Stimulated activated CD4-positive, alpha-beta T cell treated with anti-CD3 and anti-CD28 coated beads, Interleukin-12 subunit alpha, Interleukin-12 subunit beta, amount 100 ng/mL, for 48 hours (primary cell): ENCODE measurements at places on chromosomes 1 and 21.

DNA sequence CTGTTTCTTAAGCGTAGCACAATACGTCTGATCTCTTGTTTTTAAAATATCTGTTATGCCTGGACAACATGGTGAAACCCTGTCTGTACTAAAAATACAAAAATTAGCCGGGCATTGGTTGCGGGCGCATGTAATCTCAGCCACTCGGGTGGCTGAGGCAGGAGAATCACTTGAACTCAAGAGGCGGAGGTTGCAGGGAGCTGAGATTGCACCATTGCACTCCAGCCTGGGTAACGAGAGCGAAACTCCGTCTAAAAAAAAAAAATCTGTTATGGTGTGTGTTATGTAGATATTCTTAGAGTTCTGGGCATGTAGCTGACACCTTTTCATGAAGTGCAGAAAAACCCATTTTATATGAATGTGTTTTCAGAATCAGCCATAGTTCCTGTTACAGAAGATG, 38.2 kb downstream of the RABGAP1L start:
- DNase-seq, result no peak

- no peak for DNase-seq
These were observed 7.1 kb upstream of the ATP13A2 start for GRCh38 chr1:17018849-17019248.

DNA sequence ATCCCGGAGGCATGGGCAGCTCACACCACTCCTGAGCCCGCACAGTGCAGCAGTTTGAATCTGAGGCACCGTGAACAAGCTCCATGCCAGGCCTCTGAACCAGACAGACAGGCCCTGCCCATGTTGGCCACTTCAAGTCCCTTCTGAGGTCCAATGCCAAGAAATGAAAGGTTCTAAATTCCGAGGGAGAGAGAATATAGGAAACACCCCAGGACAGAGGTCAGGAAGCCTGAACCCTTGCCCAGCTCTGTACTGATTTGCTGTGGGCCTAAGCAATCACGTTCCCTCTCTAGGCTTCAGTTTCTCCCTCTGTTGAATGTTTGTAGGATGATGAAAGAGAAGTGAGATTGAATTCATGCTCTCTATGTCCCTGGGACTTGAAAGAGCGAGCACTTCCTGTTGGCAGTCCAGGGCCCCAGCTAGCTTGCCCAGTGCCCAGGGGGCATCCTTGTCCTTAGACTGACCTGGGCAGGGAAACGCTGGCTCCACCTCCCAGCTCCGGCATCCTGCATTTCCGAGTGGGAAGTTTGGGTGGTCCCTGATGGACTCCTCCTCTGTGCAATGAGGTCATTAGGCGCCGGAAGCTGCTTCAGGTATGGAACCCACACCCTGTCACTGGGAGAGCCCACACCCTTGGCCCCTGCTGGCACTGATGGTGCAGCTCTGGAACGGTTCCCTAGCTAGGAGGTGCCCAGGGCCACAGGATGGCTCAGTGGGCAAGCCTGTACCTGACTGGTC, 242.4 kb upstream of the TMEM51 start:
- DNase-seq, result no peak

- no peak for DNase-seq
These were observed 11.9 kb upstream of the TMEM61 start for GRCh38 chr1:54968551-54968950.

DNA sequence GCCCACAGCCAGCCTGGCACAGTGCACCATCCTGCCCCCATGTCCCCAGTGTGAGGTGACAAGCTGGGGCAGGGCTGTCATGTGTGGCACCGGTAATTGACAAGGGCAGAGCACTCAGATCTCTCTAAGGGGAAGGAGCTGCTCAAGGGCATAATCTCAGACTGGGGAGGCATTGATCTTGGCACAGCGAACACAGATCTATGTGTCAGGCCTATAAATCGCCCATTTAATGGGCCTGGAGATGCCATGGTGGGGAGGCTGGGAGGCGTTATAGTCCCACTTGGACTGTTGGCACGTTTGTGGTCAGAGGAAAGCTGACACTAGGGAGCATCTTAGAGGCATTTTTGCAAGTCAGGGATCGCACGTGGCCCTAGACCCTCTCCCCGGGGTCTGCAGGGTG, 594.1 kb downstream of the PTPRU start:
- no peak for DNase-seq

DNA sequence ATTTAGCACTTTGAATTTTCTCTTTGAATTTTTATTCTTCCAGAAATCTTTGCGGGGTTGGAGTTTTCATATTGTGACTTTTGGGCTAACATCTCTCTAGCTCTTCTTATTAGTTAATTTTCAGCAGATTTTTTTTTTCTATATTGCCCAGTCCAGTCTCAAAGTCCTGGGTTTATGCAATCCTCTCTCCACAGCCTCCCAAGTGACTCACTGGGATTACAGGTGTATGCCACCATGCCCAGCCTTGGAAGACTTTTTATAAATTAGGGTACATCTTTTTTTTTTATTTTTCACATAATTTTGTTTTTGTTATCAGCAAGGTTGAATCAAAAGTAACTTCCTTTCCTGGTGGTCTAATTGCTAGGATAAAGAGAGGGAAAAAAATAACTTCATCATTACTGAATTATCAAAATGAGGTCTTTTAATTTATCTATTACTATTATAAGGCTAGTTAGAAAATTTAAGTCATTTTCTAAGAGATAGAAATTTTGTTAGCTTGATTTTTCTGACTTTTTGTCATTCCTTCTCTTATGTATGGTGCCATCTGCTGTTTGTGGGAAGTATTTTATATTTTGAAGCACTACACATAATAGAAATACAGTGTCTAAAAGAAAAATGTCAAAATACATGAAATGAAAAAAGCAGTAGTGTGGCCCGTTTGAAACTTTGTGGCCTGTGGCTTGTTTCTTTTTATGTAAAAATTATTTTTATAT, 273.4 kb upstream of the CACYBP start:
- DNase-seq, result no peak

- no peak for DNase-seq
These were observed 1.6 kb downstream of the TCEA3 start for GRCh38 chr1:23422941-23423340.

DNA sequence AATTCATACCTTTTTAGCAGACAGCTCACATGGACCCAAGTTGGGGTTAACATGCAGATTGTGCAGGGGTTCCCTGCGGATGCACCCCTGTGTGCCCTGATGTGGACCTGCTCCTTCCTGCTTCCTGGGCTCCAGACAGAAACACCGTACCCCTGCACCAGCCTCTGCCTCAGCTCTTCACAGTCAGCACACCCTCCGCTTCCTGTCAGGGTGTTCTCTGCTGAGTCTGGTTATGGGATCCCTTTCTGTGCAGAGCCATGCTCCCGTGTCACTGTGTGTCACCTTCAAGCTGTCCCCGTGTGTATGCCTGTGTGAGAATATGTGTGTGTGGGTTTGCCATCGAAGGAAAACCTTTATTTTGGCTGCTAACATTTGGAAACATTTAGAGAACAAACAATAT, 48.7 kb upstream of the KCNJ15 start:
- no peak for DNase-seq

DNA sequence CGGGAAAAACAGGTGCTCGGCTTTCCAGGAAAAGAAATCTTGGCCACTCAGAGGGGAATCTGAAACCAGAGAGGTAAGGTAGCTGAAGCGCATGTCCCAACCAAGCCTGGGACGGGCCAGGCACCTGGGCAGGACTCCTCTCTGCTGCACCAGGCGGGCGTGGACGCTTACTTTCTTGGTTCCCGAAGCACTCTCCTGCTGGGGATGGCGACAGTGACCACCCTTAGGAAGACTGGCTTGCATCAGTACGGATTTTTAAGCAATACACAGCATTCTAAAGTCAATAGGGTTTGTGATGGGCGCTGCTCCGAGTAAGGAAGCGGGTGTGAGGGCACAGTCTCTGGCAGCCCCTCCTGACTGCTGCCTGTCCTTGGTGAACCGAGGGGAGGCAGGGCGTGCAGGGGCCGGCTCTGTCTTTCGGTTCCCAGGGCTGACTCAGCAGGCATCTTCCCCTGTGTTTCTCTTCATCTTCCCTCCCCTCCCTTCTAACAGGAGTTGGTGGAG, 74.9 kb upstream of the ANGPTL1 start:
- no peak for DNase-seq

- no peak for DNase-seq
These were observed 91.6 kb downstream of the GALNT2 start for GRCh38 chr1:230158415-230159291.

DNA sequence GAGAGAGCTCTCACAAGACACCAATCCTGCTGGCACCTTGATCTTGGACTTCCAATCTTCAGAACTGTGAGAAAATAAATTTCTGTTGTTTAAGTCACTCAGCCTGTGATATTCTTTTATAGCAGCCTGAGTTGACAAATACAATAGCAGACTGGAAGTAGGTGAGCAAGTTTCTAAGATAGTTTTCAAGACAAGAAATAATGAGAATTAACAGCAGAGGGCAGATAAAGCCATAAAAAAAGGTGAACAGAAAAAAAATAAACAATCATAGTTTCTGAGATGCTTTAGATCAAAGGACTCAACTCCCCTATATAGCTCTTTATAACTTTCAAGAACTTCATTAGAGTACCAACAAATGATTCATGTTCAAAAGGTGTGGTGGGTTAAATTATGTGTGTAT, 119.8 kb downstream of the PLPPR5 start:
- DNase-seq, result no peak

- no peak for DNase-seq
These were observed 9.8 kb downstream of the ADAMTSL4 start for GRCh38 chr1:150558761-150559655.

GRCh38 chr1:171841931-171842761, 848 bp downstream of the DNM3 start:
- DNase-seq, result no peak

DNA sequence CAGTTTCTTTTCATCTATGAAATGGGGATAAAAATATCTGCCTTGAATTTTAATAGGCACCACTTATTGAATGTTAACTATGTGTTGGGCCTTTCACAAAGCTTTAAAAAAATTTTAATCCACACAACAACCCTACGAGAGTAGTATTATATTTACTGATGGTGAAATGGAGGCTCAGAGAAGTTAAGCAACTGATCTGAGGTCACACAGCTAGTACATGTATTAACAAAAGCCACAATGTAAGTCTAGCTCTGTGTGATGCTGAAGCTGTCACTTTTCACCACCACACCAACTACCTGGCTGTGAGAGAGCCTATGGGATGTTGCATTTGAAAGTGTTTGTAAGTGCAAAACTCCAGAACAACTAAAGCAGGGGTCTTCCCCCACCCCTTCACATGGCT, 44.1 kb downstream of the LRRN2 start:
- no peak for DNase-seq

GRCh38 chr1:76881762-76882161, 14.5 kb downstream of the ST6GALNAC5 start:
- DNase-seq, result no peak

DNA sequence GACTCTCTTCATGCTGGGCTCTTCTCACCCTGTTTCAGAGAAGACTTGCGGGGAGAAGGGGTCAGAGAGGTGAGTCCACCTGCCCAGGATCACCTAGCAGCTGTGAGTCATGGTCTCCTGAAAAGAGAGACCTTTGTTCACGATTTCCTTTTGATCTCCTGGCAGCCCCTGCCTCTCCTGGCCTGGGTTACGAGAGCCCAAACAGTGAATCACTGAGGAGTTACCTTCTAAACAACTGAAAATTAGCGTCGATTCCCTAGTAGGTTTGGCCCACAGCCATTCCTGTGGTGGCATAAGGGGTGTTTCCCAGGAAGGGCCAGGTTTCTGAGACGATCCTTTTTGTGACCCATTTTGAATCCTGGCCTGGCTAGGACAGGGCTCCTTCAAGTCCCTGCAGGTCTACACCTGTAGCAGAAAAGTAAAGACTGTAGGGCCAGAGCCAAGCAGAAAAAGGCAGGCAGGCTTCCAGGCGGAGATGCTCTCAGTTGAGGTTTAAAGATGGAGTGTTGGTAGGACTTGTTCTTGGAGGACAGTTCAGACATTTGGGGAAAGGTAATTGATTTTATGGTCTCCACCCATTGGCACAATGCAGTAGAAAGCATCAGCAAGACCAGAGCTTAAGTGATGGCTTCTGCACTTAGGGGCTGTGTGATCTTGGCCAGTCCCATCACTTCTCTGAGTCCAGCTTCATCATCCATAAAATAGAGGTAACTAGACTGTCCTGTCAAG, 2.1 kb upstream of the PLA2G2E start:
- no peak for DNase-seq

GRCh38 chr1:159023723-159024122, 14.0 kb downstream of the IFI16 start:
- no peak for DNase-seq

DNA sequence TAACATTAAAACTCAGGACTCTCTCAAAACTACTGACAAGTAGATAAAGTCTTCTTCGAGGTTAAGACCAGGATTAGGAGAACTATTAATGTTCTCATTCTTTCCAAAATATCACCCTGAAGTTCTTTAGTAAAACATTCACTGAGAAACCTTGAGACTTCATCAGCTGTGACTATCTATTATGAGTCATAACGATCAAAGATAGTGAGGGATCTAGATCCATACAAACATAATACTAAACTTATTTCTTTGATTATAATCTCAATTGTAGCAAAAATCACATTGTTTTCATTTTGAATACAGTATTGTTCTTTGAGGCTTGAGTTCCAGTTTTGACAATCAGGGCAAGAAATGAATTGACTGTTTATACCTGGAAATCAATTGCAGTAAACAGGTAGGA, 11.1 kb downstream of the PYHIN1 start:
- DNase-seq, result no peak

DNA sequence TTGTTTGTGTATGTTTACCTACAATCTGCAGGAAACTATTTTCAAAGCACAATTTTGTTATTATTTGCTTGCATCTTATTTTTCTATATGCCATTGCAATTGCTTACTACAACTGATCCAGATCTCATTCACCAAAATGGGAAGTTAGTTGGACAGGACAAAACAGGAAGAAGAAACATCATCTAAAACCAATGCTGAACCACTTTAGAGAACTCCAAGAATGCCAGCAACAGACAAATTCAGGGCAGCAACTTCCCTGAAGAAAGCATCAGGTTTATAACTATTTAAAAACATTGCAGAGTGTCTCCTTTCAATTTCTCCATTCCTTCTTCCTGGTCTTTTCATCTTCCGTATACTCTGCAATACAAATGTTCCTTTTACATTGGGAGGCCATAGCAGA, 82.4 kb upstream of the SMYD2 start:
- DNase-seq, result no peak

DNA sequence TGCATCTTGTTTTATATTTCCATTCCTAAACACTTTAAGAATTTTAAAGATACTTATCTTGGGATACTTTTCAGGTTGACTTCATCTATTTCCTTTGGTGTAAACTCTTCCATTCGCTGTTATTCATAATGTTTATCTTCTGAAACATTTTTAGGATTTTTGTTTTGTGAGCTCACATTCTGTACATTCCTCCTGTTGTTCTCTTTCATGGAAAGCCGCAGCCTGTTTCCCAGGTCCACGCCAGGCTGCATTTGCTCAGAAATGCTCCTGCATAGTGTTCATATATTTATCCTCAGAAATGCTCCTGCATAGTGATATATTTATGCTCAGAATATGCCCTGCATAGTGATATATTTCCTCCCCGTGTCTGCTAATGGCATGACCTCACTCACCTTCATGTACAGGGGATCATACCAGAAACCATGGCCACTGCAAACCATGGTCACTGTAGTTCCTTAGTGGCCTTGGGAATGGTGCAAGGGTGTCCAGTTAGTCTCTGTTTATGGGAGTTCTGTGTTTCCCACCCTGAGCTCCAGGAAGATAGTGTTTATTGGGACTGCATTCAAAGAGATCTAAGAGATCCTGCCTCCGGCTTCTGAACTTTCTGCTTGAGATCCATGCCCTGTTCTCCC, 153.9 kb upstream of the GREM2 start:
- DNase-seq, result no peak
